ENCODE measurements at places on chromosomes 7 and 10.

DNA sequence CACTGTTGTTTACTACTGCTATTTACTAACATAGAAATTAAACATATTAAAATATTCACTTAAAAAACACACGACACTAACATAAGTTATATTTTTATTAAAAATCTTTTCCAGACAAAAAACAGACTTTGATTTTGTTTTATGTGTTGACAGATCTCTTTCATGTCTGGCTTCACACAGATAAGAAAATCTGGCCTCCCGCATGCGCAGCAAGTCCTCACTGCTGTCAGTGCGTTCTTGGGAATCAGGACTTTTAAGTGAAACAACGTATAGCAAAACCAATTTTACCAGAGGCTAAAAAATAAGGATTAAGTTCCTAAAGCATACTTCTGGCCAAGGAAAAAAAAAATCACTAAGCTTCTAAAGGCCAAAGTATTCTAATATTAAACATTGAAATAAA is 1.2 kb upstream of the IDI1 start:
- DNase-seq: peak; percentile 37

DNA sequence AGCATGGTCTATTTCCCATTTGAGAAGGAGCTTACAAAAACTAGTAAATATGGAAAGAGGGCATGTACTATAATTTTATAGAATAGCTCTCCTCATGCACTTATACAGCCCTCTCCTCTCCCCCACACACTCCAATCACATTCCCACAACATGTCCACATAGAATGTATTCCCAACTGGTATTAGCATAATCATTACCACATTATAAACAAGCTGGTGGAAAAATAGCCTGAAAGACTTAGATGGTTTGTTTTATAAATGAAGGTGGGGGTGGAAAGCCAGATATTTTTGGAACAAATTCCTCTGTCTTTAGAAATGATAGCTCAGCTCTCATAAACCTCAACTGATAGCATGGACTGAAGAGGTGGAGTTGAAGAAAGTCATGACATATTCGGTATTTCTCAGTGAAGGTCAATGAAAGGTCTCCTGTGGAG is 410.1 kb downstream of the SUGCT start:
- no peak for DNase-seq

DNA sequence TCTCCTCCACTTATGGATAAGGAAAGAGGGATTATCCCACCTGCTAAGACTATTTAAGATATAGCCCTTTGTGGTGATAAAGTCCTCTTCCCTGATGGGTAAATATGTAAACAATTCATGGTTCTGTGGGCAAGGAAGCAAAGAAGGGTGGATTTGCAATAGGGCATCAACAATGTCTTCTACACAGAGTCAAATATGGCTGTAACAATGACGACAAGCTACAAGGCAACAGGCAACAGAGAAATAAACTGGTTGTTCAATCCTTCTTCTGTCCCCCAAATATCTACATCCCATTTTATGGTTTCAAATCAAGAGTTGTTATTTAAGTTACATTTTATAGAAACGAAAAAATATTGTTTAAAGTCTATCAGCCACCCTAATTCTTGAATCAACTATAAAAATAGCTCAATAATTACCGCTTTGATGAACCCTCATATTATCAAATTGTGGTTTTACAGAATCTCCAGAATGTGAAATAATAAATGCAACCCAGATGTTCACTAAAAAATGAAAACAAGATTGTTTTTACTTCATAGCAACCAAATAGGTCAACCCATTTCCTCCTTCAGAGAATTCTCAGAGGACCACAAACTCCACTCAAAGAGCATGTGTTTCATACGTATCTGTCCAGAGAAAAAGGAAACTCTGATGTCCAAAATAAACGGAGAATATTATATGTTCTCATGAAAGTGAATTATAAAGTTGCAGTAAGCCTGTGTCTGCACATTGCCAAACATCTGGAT is 13.8 kb downstream of the CYTH3 start:
- peak; percentile 75 for DNase-seq

DNA sequence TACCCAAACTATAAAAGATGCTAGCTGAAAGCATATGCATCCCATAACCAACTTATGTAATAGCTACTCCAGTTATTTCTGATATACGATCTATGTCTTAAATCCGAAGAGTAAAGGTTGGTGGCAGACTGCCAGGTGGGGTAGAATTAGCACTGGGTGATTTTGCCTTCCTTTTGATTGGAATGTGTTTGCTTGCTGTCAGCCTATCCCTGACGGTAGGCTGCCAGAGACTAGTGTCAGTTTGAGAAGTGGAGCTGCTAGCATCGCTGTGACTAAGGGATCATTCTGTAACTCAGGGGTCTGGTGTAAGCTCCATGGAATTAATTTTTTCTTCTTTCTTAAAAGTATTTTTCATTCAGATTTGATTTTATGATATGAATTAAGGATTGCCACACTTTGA is 9.5 kb upstream of the SEM1 start:
- no peak for DNase-seq

DNA sequence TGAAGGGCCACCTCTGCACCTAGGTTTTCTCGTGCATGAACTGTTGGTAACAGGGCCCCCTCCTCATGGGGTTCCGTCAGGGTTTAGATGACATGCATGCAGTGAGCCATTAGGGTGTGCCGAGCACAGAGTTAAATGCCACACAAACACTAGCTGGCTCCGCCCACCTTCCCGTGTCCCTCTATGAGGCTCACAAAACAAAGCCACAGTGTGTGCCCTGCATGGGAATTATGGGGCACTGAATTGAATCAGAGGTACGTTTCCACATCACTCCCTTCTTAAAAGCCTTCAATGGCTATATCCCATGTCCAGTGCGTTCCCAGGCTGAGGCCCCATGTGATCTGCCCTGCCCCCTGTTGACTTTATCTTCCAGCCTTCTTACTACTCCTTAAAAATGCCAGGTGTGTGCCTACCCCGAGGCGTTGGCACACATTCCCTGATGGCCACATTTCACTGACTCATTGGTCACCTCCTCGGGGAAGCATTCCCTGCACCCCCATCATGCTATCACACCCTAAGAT is 35.7 kb downstream of the GSDME start:
- DNase-seq: no peak

DNA sequence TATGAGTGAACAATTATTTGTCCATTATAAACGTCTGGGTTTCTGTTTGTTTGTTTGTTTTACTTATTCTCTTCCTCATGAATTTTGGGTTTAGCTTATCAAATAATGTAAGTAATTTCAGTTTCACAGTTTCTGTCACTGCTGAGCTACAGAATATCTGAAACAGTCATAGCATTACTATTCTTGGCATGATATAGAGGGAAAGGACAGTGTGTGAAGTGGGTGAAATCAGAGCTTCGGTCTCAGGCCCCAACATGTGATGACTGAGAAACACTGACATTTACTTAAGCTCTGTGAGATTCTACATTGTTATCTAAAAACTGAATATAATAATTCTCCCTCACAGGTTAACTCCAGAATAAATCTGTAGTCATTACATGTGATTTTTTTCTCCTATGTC is 8.8 kb upstream of the OR6V1 start:
- peak; percentile 27 for DNase-seq

DNA sequence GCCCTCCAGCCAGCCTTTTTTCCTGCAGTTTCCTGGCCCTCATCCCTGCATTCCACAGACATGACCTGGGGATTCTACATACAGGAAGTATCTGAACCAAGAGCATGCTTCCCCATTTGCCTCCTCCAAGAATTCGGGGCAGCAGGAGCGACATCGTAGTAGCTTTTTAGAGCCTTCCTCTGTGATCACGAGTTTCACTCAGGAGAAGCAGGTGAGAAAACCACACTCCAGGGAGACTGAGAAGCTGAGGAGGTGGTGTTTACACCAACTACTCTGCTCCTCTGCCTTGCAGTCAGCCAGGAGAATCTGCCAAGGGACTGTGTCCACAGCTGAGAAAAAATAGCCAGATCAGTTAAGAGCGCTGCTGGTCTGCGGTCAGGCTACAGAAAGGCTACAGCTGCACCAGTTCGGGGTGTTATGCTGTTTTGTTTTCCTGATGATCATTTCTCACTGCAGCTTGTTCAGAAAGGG is 54.1 kb downstream of the HSPA12A start:
- DNase-seq: no peak

DNA sequence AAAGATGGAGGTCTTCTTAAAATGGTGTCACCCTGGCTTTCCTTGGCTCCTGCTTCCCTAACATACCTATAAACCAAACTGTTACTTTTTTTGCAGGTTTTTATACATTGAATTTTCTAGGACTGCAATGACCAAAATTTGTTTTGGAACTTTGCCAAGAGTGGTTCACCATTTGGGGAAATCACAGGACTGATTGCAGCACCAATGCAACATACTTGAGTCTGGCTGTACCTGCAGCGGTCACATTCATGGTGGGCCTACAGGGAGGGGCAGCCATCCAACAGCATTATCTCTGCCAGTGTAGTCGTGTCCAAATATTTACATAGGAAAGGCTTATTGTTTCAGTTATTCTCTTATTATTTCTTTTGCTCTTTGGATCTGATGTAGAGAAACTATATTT is 69.0 kb downstream of the HACD1 start:
- DNase-seq: no peak

GRCh38 chr10:99927721-99928280 is 81.9 kb downstream of the DNMBP start:
- no peak for DNase-seq

- no peak for DNase-seq
These were observed 251.1 kb upstream of the MEOX2 start for GRCh38 chr7:15937571-15937970.

DNA sequence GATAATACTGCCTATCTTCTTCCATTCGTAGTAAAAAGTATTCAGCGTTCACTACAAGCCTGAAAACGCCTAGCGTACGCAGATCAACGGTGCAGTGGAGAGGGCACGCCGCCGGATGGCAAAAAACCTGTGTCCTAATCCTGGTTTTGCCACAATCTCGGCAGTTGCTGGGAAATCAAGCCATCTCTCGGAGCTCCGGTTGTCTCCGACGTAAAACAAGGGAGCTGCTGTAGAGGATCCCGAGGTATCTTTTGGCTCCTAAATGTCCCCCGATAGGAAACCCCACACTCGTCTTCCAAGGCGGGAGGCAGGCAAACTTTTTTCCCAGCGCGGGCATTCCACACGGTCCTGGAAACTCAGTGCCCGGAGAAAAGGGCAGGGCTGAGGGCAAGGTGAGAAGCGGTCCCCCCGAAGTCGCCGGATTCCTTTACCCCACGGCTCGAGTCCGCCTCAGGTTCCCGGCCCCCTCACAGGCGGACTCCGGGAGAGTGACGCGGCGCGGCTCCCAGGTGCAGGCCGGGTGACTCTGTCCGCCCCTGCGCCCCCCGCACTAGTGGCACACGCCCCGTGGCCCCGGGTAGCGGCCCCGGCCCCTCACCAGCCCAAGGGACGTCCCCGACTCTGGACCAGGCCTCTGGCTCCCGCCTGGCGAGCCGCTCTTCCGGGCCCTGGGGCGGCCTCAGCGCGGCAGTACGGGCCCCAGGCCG is 649 bp downstream of the IDE start:
- peak; percentile 47 for DNase-seq

- no peak for DNase-seq
These were observed 737.0 kb downstream of the LRMDA start for GRCh38 chr10:76168437-76168836.

DNA sequence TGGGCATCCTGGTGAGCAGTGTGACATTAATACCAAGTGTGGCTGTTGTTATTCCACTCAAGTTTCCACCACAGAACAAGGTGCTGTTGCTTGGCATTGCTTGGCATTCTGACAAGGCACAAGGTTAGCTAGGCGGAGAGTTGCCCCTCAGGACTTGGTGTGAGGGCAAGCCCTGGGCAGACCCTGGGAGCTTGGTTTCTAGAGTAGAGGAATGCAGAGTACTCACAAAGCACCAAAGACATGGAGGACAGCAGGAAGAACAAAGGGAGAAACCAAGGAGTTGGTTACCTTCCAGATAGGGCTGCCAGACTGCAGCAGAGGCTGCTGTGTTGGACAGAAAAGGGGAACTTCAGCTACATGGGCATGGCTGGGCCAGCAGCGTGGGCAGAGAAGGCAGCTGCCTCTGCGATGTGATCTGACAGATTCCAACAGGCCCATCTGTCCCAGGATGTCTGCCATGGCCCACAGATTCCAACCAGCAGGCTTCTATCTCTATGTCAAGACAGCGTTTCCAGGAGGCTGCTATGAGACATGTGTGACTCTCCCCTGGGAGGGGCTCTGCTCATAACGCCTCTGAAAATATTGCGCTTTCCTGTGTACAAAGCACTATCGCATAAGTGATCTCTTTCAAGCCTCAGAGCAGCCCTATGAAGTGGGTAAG is 1.8 kb downstream of the GOLGA7B start:
- no peak for DNase-seq

DNA sequence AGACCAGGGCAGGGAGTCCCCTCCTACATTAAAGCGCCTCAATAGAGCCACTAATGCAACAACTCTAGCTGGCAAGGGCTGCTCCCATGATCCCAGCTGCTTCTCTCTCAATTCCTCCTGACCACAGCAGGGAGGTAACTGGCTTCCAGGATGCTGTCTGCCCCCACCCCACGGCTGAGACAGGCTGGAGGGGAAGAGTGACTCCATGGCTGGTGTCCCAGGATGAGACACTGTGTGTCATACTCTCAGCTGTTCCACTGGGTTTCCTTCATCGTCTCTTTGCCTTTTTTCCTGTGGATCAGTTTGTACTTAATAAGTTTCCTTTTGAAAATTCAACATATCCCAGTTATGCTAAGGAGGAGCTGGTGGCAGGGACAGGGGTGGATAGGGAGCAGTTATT is 27.7 kb upstream of the MYH16 start:
- no peak for DNase-seq

- no peak for DNase-seq
These were observed 52.8 kb downstream of the CHST15 start for GRCh38 chr10:124040451-124041188.

DNA sequence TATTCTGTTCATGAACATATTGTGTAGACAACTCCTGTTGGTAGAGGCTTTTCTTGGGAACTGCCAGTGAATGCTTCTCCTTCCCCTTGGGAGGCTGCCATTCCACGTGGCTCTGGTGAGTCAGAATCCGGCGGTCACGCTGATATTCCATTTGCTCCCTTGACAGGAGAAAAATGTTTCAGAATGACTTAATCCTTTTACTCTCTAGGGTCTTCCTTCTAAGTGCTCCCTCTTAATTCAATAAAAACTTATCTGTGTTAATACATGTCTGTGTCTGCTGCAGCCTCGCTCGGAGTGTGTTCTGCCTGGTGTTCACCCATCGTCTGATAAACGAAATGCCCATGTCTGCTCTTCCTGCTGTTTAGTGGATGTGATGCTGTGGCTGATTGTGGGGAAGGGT is 278.6 kb downstream of the ARHGAP12 start:
- DNase-seq: no peak

DNA sequence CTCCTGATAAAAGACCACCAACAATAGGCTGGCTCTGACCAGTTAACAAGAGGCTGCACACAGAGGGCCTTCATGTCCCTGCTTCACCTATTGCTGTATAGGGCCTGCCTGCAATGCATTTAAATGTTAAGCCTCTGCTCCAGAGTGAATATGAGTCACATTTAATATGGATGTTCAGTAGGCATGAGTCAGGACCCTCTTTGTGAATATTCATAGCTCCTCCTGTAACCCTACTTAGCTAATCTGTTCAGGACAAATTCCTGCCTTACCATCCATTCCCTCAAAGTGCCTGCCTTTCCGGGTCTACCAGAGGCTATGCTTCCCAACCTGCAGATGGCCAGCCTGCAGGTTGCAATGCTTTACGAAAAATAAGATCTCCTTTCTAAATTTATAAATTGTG is 32.5 kb downstream of the ARHGAP22 start:
- DNase-seq: no peak

Data from GM12865 (cell line).